ENCODE measurements at places on chromosomes 1 and 21.

GRCh38 chr1:46400421-46400820, 6.3 kb downstream of the FAAH start:
- no peak for DNase-seq

DNA sequence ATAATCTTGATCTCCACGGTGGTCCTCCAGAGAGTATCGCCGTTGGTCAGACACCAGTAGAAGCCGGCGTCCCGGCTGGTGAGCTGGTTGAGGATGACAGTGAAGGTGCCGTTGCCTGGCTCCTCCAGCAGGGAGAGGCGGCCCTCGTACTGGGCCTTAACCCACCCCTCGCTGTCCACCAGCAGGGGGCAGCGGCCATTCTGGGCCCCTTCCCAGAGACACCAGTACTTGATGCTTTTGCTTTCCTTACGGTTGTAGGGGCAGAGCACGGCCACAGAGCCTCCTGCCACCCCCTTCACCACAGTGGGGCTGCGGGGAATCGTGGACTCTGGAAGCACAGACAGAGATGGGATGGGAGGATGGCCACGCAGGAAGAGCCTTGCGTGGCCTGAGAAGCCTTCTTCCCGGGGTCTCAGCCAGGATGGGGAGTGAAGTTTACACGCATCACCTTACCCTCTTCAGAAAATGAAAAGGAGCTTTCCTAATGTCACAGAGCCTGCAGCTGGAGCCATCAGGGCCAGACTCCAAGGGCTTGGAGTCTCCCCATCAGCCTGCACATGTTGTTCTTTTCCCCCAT, 10.7 kb downstream of the PIGR start:
- no peak for DNase-seq

- no peak for DNase-seq
These were observed 13.0 kb downstream of the MRAP start for GRCh38 chr21:32311621-32312020.

DNA sequence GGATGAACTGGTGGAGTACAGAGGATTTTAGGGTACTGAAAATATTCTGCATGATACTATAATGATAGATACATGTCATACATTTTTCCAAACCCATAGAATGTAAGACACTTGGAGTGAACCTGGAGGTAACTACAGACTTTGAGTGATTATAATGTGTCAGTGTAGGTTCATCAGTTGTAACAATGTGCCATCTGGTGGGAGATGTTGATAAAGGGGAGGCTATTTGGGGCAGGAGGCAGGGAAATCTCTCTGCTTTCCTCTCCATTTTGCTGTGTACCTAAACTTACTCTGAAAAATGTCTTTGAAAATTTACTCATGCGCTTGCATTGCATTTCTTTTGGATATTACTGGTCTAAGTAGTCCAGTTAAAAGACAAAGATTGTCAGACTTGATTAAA, 35.2 kb downstream of the PTBP2 start:
- DNase-seq, result no peak

GRCh38 chr1:63954187-63954586, 180.4 kb downstream of the ROR1 start:
- no peak for DNase-seq

- DNase-seq, result no peak
These were observed 322.7 kb downstream of the PTBP2 start for GRCh38 chr1:97044159-97044760.

DNA sequence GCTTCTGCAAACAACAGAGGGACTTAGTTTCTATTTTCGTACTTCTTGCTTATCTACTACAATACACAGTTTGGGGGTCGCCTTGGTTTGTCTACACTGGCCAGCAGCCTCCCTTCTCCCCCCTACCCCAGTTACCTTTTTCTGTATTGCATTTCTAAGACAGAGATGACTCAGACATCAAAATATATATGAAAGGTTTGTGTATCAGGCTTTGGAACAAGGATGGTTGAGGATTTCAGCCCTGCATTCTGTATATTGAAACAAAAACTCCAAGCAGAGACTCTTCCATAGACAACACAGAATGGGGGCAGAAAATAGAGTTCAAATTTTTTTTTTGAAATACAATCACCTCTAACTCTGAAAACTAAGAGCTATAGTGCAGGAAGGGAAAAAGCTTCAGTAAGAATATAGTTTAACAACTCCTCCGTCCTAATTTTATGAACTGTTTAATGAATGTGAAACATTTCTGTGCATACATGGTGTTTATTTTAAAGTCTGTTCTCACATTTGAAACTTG, 1.9 kb downstream of the SAMD13 start:
- DNase-seq, result peak; percentile 42

DNA sequence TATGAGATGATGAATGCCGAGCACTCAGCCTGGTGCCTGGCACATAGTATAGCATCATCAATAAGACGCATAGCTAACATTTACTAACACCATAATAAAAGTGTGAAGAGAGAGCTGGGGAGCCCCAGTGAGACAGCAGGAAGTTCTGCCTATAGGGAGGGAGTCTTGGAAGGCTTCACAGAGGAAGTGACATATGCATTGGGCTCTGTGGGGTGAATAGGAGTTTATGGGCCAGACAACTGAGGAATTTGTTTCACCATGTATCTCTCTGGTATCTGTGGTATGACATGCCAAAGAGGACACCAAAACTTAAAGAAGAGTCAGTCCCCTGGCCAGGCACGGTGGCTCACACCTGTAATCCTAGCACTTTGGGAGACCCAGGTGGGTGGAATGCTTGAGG, 118.3 kb upstream of the TMEM51 start:
- DNase-seq, result no peak

DNA sequence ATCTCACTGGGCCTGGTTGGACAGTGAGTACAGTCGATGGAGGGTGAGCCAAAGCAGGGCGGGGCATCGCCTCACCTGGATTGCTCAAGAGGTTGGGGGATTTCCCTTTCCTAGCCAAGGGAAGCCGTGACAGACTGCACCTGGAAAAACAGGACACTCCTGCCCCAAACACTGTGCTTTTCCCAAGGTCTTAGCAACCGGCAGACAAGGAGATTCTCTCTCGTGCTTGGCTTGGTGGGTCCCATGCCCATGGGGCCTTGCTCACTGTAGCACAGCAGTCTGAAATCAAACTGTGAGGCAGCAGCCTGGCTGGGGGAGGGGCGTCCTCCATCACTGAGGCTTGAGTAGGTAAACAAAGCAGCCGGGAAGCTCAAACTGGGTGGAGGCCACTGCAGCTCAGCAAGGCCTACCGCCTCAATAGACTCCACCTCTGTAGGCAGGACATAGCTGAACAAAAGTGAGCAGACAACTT, 11.3 kb downstream of the C1orf105 start:
- DNase-seq, result no peak

- DNase-seq, result no peak
These were observed 32.2 kb downstream of the ANGEL2 start for GRCh38 chr1:212983482-212983881.

DNA sequence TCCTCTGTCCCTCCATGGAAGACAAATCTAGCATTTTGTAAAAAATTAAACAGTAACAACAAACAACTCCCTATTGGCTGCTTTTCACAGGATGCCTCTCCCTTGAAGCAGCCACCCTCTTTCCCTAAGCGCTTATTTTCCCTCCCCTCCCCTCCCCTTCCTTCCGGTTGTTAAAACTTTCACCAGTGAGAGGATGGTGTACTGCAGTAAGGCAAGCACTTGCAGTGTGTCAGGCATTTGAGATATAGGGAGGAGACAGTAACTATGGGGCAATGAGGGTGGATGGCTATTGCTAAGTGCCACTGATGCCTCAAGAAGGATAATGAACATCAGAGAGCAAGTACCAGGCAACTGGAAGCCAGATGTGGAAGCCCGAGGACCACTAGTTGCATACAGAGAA, 19.1 kb upstream of the KIAA1614 start:
- no peak for DNase-seq

DNA sequence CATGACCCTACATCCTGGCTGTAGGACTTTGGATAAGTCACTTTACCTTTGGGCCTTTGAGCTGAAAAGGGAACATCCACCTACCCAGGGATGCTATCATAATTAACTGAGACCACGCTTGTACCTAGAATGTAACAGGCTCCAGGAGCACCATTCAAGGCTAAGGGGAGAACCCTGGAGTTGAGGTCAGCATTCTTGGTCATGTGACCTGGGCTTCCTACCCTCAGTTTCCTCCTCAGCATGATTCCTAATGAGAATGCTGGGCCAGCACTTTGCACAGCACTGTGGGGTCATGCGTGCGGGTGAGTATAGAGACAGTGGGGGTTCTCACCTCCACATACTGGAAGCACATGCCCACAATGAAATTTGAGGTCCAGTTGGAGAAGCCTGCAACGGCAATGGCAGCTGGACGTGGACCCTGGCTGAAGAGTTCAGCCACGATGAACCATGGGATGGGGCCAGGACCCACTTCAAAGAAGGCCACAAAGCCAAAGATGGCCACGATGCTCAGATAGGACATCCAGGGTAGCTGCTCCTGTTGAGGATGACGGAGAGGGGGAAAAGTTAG, 31.3 kb downstream of the SLC2A1 start:
- no peak for DNase-seq

- DNase-seq, result no peak
These were observed 51.3 kb downstream of the UBE4B start for GRCh38 chr1:10084045-10084444.

DNA sequence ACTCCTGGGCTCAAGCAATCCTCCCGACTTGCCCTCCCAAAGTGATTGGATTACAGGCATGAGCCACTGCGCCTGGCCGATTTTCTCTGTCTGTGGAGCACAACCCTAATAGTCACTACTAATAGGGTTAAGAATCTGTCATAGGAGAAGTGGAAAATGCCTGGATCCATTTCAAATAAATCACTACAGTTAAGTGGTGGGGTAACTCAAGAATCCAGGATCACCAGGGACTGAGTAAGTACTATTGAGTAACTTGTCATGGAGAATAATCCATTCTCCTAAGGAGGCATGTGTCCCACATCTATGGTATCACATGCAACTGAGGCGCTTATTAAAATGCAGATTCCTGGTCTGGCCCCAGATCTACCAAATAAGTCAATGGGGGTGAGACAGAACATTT, 53.2 kb downstream of the OPTC start:
- DNase-seq, result no peak

GRCh38 chr1:99645203-99645602, 710 bp upstream of the PALMD start:
- DNase-seq, result no peak

GRCh38 chr1:191888996-191889622, 269.2 kb upstream of the RGS18 start:
- DNase-seq, result no peak

DNA sequence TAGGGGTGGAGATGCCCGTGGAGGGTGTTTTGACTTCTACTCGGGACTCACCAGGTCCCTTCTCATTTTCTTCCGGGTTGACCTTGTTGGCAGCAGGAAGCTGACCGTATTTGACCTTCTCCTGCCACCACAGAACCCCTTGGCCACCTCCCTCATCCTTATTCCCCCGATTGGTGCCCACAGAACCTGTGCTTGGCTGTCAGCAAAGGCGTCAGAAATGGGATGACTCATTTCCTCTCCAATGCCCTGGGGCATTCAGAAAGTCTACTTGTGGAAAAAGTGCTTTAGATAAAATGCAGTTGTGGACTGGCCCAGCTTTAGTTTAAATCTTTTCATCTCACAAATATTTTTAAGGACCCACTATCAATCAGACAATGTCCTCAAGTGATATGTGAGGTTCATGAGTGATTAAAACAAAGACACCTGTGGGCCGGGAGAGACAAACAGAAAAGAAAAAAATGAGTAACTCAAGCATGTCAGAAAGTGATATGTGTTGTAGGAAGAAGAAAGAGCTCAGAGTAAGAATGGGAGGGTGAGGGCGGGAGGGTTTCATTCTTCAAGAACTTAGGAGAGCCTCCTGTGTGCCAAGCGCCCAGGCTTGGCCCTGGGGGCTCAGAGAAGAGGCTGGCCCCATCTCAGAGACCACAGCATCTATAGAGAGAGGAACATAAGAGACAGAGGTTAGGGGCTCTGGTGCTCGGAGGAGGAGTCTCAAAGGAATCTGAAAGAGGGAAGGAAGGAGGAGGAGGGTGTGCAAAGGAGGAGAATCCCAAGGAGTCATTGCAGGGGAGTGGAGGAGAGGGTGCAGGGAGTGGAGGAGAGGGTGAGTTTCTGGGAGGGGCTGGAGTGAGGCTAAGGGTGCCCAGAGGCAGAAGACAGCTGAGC, 221.6 kb upstream of the VAMP3 start:
- peak; percentile 82 for DNase-seq

GRCh38 chr1:160193091-160193819, 2.9 kb downstream of the CASQ1 start:
- DNase-seq, result peak; percentile 83

GRCh38 chr1:41663671-41664400, 179.4 kb upstream of the EDN2 start:
- no peak for DNase-seq

- DNase-seq, result peak; percentile 80
These were observed 251.6 kb downstream of the AKT3 start for GRCh38 chr1:243598433-243598832.

DNA sequence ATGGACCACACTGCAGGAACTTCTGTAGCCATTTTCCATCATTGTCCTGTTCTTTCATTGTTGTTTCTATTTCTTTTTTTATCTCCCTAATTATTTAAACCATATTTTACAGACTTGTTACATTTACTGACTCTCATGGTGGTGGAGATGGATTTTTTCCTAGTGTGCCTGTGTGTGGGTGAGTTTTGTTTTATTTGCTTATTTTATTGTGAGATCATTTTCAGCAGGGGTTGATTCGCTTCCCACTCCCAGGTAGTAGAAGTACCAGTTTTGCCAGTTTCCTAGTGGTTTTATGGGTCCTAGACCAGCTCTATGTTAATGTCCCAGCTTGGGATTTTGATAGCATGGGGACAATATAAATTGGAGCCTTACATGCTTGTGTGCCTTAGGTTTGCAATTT, 80.0 kb upstream of the BACH1 start:
- no peak for DNase-seq

GRCh38 chr21:35204125-35204524, 155.0 kb upstream of the RUNX1 start:
- DNase-seq, result peak; percentile 46

DNA sequence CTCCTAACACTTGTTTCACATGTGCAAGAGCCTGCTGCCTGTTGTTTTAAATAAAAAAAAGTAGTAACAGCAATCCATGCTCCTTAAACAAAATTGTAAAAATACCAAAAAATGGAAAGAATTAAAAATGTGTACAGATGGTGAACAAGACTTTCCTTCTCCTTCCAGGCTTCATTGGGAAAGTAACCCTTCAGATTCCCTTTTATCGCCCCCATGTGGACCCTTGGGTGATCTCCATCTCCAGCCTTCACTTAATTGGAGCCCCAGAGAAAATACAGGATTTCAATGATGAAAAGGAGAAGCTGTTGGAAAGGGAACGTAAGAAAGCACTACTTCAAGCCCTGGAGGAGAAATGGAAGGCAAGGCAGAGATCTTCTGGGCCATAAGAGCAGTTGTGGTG, 14.2 kb downstream of the VPS13D start:
- DNase-seq, result no peak
